ENCODE measurements at places on chromosomes 1 and 21.
A peak's percentile ranks its signal among the peaks of the same experiment; 100 is the strongest.

- DNase-seq: no peak
Measured at GRCh38 chr1:26094076-26094669, 17.5 kb upstream of the PDIK1L start.

GRCh38 chr1:204791453-204792353 is 79.0 kb upstream of the NFASC start:
- DNase-seq: peak; percentile 75

DNA sequence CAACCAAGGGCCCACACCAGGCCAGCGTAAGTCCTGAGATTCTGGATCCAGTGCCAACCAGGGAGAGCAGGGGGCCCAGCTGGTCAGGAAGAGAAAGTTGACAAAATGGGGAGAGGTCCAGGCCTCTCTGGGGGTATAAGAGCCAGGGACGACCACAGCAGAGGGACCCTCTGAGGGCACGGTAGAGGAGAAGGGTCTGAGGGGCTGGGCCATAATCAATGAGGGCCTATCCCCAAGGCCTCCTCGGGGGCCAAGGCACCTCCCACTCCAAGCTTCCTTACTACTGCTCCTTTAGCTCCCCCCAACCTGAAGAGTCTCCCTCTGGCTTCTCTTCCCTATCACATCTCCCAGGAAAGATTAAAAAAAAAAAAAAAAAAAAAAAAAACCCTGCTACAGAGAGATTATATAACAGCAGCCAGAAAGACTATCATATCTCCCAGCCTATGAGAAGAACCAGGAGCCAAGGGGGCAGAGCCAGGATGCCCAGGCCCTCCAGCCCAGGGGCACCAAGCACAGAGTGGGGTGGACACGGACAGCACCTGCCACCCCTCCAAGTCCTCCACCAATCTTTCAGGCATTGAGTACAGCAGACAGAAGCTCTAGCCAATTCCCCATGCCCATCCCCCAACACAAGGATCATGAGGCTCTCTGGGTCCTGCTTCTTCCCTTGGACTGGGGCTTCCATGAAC is 2.7 kb downstream of the MEF2D start:
- DNase-seq: no peak

DNA sequence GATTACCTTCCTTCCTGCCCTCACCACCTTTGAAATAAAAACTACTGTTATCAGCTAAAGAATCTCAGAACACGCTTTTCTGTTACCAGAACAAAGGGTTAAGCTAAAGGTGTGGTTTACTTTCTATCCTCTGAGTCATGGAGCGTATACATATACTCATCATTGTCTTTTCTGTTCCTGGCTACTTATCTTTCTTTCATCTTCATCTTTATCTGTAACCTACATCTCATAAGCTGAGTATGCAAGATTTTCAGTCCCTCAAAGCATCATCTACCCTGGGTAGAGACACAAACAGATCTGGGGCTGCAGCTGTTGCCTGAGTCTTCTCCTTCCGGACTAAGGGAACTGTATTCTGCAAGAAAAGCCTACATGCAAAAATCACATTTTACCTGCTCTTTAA is 75.6 kb downstream of the LMO4 start:
- DNase-seq: peak; percentile 37

- DNase-seq: no peak
Measured at GRCh38 chr1:166237675-166238074, 70.9 kb upstream of the FAM78B start.

DNA sequence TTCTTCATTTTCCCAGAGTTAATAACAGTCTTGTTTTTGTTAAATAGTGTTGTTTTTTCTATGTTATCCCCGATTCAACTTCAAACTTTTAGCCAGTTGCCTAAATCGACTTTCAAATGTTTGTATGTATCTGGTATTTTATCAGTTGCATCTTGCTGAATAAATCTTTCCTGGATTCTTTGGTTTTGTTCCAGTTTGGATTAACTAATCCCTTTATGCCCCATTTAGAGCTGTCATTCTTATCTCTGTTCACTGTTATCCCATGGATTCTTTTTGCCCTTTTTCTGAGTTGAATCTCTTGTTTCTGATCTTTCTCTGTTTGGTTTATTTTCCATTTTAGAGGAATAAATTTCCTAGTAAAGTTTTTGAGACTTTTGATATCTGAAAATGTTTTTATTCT is 31.1 kb upstream of the PTCH2 start:
- DNase-seq: no peak

DNA sequence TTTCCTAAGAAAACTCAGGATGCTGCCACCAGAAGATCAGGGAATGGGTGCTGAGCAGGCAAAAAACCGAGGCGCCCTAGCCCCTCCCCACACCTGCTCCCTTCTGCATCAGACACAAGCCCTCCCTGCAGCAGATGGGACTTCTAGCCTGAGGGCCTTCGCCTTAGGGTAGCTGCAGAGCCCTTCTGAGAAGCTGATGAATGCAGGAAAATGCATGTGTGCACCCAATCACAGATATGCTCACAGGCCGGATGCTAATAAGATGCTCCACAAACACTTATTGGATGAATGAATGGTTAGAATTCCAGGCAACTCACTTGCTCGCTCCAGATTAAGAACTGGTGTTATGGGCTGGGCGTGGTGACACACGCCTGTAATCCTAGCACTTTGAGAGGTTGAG is 6.8 kb upstream of the C1orf210 start:
- no peak for DNase-seq

- no peak for DNase-seq
Measured at GRCh38 chr1:186999506-186999905, 170.8 kb downstream of the PLA2G4A start.
